Fibroblast of pulmonary artery (primary cell): ENCODE measurements at places on chromosomes 4 and X.

DNA sequence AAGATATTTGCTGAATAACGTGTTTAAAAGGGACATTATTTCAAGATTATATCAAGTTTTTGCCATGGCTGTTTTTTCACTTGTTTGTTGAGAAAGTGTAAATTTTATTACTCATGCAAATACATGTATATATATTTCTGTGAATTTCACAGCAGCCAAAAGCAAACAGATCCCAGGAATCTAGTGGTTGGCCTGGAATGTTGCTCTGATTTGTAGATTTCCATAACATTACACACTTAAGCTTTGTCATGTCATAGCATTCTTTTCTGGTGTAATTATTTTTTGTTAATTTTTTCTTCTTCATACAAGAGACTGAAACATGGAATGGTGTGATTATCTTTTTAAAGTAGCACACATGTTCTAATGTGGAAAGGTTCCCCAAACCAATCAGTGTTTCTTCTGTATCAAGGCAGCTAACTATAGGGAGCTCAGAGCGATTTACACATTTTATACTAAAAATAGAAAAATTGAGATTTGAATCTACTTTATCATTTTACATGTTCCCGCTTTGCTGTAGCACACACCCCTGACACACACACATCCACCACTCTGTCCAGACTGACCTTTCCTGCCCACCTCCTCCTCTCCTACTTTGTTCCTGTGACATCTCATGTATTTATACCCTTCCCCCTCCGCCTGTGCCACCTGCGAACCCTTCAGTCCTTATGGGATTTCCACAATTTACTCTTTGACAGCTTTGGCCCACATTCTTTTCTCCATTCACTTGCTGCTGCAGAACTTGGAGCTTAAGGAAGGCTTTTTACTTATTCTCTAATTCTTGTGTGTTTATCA lies 20.3 kb downstream of the RUFY3 start:
- no peak for DNase-seq

- no peak for DNase-seq
Observed at GRCh38 chrX:129773649-129774458, 5.9 kb upstream of the SASH3 start.

- DNase-seq = peak; percentile 59
Observed at GRCh38 chr4:89438102-89438831, 130.7 kb upstream of the GPRIN3 start.

DNA sequence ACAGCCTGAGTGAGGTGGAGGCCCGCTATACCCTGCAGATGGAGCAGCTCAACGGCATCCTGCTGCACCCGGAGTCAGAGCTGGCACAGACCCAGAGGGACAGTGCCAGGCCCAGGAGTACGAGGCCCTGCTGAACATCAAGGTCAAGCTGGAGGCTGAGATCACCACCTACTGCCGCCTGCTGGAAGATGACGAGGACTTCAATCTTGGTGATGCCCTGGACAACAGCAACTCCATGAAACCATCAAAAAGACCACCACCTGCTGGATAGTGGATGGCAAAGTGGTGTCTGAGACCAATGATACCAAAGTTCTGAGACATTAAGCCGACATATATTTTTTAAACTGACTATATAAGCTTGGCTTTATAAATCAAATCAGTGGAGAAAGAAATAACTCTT lies 73.3 kb upstream of the HHIP start:
- DNase-seq = no peak

DNA sequence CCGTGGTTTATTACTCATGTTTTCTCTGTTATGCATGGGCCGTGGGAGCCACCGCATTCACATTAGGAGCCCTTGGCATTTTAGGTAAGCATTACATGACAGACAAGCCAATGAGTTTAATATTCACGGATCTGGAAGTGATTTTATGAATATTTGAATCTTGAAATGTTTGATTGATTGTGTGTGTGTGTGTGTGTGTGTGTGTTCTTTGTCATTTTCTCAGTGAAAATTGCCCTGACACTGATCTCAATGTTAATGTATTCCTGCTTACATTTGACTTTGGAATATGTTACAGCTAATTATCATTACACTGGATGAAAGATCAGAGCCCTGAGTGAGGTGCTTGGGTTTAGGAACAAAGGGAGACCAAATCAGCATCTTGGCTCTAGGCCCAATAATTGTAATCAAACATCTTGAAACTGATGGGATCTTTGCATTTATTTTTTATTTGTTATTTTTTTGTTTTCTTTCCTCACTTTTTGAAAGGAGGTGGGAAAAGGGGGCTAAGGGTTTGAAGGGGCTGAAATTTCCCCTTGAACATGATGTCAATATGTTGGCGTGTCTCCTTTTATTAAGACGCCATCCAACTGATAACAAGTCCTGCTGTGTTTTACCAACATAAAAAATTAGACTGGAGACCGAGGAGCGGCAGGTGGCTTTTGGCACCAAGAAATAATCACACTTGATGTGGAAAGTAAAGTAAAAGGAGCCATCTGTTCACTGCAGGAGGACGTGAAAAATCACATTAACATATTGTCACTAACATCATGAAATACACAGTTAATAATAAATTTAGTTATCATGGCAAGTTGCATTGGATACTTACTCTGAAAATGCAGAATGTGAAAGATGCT lies 5.2 kb upstream of the GK2 start:
- DNase-seq = no peak

GRCh38 chr4:127782025-127782274 lies 172 bp upstream of the HSPA4L start:
- DNase-seq = peak; percentile 86

- no peak for DNase-seq
Observed at GRCh38 chrX:2712428-2712827, 21.3 kb downstream of the CD99 start.

DNA sequence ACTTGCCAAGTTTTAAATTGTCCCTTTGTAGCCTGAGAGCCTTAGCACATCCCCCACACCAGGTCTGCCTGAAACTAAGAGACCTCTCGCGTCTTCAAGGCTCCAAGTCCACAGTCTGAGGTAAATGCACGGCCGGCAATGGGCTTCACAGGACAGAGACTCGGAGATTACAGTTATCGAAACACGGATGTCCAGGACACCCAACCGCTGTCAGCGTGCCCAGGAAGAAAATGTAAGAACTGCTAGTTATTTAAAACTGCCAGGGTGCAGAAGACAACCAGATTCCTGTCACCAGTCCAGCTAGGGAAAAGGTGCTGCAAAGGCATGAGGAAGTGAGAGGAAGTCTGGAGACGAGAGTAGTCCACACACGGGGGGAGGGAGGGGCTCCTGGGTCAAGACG lies 28.9 kb downstream of the ZNF827 start:
- no peak for DNase-seq

DNA sequence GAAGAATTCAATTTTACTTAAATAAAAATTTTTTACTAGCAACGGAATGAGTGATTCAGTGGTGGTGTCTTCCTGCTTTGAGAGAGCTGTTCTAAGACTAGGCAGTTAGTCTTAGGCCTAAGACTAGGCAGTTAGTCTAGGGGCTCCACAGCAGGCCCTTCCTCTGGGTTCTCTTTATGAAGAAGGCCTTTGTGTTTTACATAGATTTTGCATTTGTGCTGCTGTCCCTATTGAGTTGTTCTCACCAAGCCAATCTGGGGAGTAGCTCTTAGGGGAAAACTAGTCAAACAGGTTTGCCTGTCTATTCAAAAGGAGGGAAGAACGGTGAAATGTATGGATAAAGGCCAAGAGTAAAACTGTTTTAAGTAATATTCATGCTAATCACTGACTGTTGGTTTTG lies 7.6 kb downstream of the UGT8 start:
- no peak for DNase-seq

GRCh38 chr4:54542540-54543041 lies 115.2 kb upstream of the KIT start:
- peak; percentile 41 for DNase-seq

DNA sequence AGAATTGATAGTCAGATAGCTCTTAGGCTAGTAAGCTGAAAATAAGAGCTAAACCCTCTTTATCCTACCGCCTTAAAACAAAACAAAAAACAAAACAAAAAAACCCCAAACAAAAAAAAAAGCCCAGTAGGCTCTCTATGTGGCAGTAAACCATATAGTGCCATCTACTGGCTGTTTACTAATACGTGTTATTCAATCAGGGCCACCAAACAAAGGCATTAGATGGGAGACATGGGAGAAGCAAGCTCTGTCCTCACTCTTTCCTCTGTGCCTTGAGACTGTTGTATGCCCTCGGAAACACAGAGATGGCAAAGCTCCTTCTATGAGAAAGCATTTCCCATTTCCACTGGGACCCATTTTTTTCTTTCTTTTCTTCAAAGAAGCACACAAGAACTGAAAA lies 148.8 kb upstream of the MID1 start:
- peak; percentile 46 for DNase-seq

- DNase-seq = no peak
Observed at GRCh38 chr4:17077105-17077504, 178.7 kb upstream of the LDB2 start.

GRCh38 chrX:97326456-97326855 lies 442.7 kb downstream of the RPA4 start:
- DNase-seq = no peak

- peak; percentile 43 for DNase-seq
Observed at GRCh38 chr4:15689540-15689939, 7.9 kb downstream of the FAM200B start.

DNA sequence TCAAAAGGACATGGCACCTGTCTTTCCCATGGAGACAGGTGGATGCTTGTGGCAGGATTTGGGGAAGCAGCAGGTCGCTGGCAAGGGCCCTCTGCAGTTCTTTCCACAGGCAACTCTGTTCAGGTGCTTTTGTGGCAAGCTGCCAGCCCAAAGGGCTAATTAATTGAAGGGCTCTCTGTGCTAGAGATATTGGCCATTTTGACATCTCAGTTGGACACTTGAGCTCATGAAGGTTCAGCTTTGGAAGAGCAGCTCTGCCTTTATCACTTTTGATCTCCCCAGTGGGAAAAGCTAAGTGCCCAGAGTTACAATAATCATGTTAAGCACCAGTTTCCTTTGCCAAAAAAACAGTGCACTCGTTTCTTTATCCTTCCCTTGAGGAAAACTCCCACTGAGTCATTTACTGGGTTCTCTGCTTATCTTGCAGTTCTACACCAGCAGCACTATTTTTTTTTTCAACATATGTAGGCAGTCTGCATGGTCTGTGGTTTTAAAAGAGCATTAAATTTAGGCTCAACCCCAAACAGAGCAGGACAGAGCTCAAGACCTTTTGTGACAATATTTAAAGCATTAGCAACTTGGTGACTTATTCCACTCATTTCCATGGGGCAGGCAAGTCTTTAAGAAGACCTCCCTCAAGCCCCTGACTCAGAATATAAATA lies 336.4 kb upstream of the RASGEF1B start:
- DNase-seq = peak; percentile 3

DNA sequence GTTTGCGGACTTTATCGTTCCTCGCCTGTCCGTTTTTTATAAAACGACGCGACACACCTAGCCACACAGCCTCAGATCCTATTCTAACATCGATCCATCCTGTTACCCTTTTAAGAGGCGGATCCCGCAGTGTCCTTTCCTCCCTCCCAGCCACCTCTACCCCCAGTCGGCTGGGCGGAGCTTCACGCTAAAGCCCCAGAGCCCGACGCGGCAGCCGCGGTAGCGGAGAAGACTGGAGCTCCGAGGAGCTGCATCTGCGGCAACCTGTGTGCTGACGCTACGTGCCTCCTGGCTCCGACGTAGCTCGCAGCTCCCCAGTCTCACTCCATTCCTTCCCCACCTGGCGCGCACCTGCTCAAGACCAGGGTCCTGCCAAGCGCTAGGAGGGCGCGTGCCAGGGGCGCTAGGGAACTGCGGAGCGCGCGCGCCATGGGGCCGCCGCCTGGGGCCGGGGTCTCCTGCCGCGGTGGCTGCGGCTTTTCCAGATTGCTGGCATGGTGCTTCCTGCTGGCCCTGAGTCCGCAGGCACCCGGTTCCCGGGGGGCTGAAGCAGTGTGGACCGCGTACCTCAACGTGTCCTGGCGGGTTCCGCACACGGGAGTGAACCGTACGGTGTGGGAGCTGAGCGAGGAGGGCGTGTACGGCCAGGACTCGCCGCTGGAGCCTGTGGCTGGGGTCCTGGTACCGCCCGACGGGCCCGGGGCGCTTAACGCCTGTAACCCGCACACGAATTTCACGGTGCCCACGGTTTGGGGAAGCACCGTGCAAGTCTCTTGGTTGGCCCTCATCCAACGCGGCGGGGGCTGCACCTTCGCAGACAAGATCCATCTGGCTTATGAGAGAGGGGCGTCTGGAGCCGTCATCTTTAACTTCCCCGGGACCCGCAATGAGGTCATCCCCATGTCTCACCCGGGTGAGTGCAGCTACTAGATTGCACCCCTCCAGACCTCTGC lies at the start of gene RNF128:
Gene RNF128, plus strand, starts transcription at position 217 of the 953 bp plus-strand sequence. Its CDS starts 213 bp downstream, at position 430.
- peak; percentile 30 for DNase-seq

DNA sequence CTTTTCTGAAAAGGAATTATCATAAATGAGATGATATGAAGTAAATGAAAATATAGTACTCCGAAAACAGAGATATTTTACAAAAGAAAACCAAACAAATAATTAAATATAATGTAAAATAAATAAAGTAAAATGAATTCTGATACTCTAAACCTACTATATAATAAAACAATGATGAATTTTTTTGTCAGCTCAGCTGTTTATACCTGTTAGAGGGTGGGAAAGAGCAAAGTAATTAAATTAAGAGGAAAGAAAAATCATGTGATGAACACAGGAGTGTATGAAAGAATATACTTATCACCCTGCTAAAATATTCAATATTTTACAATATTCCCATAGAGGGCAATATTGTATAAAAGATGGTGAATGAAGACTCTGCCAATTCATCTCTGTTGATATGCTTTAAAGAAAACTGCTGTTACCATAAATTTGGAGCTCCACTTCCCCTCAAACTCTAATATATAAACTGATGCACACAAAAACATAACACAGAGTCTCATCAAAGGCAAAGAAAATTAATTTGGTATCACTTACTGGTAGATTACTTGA lies 6.5 kb upstream of the NDST4 start:
- no peak for DNase-seq

DNA sequence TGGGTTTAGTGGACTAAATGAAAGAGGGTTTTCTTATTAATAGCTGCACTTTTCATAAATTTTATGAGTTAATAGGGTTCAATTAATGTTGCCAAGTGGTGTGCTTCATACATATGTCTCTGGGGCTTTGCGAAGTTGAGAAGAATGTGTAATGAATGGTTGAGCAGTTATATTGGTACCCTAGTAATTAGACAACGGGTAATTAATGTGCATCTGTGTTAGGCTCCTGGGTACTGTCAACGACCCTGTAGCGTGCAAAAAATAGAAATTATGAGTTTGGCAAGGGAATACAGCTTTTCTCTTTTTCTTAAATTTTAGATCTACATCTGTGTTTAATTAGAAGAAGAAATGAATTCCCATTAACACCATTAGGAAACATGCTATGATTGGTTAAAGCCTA lies 1027.7 kb downstream of the ARAP2 start:
- DNase-seq = no peak

DNA sequence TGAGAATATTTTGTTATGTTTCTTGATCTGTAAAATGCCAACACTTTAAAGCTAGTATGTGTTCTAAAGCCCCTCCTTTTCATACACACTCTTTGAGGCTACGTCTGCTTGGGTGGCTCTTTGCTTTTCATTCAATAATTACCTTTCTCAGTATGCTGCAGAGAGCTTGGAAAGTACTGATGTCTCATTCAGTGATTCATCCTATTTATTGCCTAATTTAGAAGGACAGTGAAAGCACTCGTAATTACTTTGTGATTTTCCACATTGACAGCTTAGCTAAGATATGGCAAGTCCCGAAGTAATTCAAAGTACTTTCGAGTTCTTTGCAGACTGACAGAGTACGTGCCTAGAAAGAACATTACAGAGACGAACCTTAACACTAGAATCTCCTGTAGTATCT lies 57.2 kb downstream of the BMP15 start:
- DNase-seq = no peak
